NCI-H524 (cell line): ENCODE measurements at places on chromosomes 3 and 15.

DNA sequence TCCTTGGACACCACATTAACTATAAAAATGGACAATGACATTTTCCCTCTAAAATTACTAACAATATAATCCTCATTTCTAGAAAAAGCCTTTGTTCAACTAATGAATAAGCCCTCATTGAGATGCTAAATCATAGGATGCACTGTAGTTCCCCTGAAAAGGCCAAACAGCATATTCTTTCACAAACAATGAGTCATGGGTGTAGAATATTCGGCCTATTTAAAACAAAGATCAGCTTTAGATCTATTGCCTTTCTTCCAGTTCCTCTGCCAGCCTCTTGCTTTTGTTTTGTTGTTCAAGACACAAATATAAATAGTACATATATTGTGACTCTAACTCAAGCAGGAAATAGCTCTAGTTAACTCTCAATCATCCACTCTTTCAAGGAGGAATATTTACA lies 82.5 kb downstream of the ADAM10 start:
- DNase-seq: no peak

DNA sequence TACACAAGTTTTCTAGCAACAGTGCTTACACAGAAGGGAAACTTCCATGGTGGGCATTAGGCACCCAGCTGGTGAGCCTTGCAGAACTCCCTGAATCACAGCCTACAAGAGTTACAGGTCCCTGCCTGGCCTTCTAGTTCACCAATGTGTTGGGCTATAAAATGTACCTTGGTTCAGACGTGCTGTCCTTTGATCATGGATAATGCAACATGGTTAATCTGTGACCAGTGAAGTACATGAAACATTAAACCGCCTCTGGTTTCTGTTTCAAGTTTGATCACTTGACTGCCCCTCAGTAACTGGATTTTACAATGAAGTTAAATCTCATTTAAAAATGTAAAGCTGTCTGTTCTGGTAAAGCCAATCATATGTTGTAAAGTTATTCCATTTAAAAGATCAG lies 51.8 kb downstream of the FMN1 start:
- DNase-seq: no peak

DNA sequence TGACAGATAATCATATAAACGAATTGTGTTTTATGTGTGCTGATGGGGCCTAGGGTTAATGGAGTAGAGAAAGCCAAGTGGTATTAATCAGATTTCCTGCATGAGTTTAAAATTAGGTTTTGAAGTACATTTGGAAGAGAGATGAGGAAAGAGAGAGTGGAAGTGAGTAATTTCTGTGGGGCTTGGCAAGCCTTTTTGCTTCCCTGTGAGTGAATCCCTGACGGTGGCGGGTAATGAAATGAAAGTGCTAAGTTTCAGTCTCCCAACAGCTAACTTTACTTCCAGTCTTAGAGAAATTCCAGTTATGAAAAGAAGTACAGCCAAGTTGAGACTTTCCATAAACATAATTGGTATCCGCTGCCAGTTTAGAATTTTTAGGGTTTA lies 139.4 kb downstream of the BBX start:
- DNase-seq: no peak

DNA sequence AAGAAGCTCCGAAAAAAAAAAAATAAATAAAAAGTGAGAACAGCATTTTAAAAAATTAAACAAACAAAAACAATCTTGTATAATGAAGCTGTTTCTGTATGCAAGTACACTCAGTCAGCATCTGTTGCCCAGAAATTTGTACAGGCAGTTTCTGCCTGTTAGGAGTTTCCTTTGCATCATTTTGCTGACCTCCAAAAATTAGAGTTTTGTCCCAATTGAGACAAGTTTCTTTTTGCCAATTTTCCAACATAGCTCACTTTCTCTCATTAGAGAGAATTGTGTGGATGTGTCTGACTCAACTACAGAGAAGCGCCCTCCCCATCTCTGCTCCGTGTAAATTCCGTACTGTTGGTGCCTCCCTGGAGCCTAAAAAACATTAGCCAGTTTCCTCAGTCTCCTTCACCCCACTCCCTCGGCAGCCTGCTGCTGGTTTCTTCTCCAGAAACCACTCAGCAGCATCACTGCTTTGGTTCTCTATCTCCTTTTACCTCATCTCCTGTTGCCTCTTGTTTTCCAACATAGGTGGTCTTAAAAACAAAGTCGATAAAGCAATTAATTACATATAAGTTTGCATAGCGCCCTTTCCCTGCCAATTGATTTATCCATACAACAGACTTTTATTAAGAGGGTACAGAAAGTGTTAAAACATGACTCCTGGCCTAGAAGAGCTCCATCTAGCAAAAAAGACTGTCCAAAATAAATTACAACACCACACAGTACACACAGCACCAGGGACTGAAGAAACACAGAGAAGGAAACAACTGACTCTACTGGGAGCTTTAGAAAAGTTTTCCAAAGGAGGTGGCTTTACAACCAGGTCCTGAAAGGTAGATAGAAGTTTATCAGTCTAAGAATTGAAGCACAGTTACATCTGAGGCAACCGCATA lies 286.7 kb downstream of the SHOX2 start:
- DNase-seq: no peak

- no peak for DNase-seq
Measured at GRCh38 chr3:141380987-141381386, 12.7 kb downstream of the ZBTB38 start.

DNA sequence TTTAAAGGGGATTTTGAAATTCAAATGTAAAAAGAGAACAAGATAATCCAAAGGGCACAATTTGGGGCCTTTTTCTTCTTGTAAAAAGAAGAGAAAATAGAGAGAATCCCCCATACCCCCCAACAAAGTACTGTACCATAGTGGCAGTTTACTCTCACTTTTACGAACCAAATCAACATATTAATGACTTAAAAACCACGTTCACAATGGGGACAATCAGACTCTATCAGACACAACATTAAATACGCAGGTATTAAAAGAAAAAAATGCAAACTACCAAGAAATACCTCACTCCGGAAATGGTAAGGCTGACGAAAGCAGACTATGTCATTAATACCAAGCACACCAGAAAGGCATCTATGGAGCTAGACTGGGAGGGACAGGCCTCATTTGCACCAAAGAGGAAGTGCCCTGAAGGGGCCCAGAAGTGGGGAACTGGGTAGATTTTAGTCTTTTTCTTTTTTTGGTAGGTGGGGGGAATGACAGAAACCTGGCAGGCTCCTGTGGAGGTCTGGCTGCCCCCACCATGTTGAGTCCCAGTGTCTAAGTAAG lies 134.3 kb downstream of the TIGIT start:
- DNase-seq: no peak

DNA sequence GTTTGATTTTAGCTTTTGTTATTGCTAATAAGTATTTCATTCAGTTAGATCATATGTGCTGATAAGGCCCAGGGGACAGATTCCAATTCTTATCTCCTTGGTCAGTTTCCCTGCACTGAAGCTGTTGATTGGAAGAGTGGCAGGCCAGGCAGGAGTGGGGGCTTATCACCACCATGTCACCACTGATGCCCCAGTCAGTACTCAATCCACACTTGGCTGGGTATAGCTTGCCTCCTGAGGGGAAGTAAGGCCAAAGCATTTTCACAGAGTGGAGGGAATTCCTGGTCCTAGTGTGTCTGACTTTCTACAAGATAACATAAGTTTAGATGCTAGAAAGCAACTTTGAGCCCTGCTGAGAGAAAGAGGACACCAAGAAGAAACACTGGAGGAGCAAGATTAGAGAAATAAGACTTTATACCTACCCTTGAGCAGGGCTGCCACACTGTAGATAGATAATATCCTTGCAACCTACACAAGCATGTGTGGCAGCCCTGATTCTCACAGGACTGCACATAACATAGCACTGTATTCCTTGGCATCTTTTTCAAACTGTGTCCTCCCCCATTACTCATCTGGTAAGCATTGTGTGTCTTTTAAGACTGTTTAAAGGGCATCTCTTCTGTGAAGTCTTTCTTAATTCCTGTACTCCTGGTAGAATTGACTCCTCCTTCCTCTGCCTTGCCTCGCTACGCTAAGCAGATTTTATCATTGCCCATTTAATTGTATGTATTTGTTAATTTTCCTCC lies 24.3 kb downstream of the OXNAD1 start:
- DNase-seq: no peak

DNA sequence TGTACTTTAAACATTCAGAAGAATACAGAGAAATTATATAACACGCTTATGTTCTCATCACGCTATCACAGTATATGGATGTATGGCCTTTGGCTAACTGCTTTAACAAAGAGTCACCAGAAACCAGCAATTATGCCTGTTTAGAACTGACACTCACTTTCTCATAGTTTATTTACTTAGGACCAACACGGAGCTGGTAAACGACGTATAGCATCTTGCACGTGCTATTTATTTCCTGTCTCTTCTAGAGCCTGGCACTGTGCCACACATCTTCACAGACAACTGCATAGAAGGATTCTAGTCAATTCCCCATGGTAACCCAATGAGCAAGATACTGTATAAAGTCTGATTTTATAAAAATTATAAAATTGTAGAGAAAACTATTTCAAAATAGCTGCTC lies 43.6 kb downstream of the TBC1D2B start:
- no peak for DNase-seq

GRCh38 chr15:64574301-64575017 lies 114.1 kb downstream of the ZNF609 start:
- no peak for DNase-seq

DNA sequence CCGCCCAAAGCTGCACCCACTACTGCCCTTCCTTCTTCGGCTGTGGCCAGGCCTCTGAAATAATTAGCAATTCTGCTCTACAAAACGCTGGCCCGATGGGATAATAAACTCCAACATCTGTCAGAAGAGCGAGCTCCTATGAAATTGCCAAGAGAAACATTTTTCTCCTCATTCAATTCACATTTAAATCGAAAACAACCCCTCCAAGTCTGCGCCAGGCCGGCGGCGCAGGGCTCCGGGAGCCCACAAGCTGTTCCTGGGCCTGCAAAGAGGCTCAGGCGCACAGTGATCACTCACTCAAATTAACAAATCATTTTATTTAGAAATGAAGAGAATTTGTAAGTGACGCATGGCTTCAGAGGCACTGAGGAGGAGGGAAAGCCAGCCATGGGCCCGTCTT lies 55.3 kb upstream of the TMEM115 start:
- no peak for DNase-seq

GRCh38 chr3:124115956-124116355 lies 124.0 kb upstream of the ROPN1 start:
- DNase-seq: no peak

DNA sequence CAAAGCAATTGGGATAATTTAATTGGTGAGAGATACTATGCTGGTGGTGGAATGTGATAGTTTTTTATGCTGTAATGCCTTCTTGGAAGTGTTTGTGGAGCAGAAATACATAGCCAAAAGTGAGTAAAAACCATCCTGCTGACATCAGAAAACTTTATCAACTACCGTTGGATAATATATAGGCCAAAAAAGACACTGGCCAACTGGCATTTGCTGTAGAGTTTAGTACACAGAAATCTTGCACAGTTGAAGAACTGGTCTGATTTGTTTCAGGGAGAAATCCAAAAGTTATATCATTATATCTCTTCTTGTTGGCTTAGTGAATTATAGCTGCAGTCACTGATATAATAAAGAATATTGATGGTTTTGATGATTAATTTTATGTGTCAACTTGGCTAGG lies 507 bp upstream of the MINDY4B start:
- DNase-seq: no peak

DNA sequence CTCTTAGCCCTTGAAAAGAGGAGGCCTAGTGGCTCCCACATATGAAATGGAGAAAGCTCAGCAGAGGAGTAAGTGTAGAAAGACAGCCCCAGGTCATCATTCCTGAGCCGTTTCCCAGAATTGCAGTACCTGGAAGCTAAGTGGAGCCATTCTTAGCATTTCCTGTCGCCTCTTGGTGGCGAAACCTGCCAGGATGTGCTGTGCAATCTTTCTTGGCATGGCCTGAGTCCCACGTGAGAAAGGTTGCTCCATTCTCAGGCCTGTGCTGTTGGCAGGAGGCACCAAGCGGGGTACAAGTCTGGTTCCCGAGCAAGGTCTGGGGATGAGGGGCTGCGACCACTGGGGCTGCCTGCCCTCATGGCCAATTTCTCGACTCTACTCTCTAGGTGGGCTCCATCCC lies 207.2 kb upstream of the TPM1 start:
- DNase-seq: no peak

- DNase-seq: no peak
Measured at GRCh38 chr3:171776411-171776810, 33.9 kb downstream of the PLD1 start.

GRCh38 chr15:63758341-63758740 lies 75.4 kb downstream of the HERC1 start:
- no peak for DNase-seq

DNA sequence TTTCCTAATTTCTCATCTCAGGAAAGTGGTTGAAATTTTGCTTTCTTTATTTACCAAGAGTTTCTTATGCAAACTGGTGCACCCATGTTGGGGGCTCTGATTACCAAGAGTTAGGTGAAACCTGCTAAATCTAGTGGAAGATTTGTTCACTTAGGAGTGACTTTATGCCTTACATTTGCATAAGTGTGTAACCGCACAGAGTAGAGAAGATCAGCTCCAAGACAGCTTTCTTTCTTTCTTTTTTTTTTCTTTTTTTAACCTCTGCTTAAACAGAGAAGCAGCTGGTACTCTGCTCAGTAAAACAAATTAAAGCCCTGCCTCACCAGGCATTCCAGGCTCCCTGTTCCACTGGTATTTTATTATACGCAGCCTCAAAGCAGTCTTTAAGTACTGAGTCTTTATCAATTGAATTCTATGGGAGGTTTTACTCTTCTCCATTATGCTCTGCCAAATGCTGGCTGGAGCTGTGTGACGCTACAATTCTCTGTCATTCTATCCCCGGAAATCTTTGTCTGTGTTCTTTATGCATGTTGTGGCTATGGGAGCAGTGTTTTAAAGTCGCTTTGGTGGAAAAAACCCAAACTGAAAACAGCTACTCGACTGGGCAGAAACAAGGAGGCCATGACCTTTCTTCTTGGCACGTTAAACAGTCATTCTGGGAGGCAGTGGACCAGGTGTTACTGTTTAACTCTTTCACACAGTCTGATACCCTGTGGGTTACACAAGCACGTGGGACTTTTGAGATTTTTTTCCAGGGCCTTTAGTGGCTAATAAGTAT lies 55.2 kb upstream of the GBE1 start:
- DNase-seq: no peak
